ENCODE measurements at places on chromosomes 5 and 9.
A peak's percentile ranks its signal among the peaks of the same experiment; 100 is the strongest.

GRCh38 chr5:148486456-148486855 lies 102.7 kb downstream of the FBXO38 start:
- no peak for DNase-seq

DNA sequence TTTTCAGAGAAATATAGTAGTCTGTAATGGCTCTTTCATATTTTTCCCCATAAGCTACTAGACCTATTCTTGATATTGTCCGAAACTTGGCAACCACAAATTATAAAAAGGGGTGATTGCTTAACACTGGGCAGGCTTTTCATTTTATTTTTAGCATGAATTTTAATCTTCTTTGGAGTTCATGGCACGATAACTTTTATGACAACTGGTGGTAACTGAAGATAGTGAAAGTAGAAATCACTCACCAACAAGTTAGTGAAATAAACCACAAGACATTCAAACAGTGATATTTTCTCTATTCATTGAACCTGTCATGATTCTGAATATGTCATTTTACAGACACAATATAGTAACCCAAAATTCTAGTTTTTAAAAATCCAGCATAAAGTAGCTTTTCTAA lies 213.9 kb downstream of the PRDM9 start:
- DNase-seq = no peak

DNA sequence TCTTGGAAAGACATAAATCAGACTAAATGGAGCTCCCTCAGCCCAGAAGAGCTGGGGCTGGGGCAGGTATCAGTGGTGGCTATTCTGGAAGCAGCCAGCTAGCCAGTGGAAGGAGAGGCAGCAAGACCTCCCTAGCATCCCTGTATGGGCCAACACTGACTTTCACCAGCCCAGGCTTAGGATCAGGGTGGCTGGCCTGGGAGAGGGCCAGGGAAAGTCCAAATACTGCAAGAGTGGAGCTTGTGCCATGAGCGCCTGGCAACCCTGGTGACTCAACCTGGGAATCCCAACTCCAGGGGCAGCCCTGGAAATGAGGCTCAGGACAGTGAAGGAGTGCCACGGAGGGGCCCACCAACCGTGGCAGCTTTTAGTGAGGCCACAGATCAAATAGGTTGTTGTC lies 7.6 kb upstream of the IRF1 start:
- peak; percentile 60 for DNase-seq

GRCh38 chr9:109046346-109046745 lies 33.0 kb upstream of the CTNNAL1 start:
- no peak for DNase-seq

DNA sequence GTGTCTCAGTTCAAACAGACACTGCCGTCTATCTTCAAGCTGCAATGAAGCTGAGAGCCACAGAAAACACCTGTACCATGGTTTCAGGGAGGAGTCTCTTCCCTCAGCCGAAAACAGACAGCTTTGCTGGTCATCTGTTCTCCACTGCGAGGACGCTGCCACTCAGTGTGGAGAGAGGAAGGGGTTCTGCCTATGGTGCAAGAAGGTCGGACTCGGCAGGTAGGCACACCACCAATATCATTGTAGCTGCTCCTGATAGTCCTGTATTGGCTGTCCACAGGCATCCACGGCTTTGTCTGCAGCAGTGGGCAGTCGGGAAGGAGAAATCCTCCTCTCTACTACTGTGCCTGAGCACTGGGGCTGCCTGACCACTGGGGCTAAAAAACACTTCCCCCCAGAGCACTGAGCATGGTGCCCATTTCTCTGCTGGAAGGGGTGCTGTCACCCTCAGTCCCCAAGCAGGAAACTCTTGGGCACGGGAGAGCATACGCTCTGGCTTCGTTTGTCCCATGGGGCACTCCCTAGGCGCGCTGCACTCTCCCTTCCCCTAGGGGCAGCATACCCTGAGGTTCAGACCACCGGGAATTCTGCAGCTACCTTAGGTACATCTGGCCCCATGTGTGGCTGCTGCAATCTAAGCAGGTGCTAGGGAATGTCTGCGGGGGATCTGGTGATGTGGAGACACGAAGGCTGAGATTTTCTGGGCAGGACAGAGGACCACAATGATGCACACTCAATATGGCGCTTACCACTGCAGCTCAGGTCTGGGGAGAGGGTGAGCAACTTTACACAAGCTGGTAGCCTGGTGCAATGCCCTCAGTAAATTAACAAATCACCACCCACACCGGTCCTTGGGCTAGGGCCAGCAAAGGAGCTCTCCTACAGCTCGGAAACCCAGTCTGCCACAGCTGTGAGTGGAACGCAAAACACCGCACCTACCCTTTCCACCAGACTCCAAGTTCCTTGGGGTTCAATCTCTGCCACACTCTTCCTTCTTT lies 880.9 kb upstream of the SEMA6A start:
- DNase-seq = peak; percentile 71
